ENCODE measurements at places on chromosomes 7 and 10. TPM values are rescaled to one million over a fixed set of nuclear protein-coding genes. Genes with fewer than 3 reads are reported as not detected.

The HYAL4 gene
- not detected for total RNA-seq

The SIRT1 gene
- total RNA-seq, result 42.6 TPM

The CLRN3 gene
- total RNA-seq, result not detected

The ASB10 gene
- not detected for total RNA-seq

The CDH23 gene
- 49.7 TPM for total RNA-seq
